ENCODE measurements at places on chromosomes 11 and 22.

GRCh38 chr11:67270256-67271204, 4.3 kb downstream of the GRK2 start:
- no peak for DNase-seq

DNA sequence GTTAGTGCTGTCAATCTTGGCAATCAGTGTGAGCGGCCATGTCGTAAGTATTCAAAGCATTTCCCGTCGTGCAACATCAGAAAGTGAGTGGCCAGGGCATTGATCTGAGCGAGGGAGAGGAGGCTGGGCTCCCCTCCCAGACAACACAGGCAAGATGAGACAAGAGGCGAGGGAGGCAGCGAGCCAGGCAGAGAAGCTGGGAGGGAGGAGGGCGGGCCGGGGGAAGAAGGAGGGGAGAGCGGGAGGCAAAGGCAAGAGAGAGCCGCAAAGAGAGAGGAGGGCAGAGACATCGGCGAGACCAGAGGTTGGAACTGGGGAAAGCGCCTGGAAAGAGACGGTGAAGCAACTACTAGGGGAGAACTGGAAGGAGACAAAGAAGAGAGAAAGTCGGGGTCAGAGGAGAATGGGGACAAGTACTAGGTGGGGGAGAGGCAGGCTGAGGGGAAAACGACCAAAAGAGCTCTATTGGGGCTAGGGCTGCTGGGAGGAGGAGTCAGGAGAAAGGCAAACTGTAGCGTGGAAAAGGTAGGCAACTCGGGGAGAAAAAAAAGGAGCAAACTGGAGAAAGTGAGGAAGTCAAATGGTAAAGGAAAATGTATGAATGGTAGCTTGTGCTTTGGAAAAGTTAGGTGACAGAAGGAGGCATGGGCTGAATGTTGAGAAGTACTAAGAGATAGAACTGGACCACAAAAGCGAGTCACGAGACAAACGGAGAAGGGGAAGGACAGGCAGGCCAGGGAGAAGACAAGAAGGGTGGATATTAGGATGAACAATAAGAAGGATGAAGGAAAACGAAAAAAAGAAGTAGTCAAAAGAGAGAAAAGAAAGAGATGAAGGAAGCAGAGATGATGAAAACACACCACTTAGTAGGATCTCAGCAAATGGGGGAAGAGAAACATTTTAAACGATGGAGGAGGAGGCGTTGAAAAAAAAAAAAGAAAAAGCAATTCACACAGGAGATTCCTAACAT, 130.5 kb upstream of the C11orf58 start:
- DNase-seq: no peak

DNA sequence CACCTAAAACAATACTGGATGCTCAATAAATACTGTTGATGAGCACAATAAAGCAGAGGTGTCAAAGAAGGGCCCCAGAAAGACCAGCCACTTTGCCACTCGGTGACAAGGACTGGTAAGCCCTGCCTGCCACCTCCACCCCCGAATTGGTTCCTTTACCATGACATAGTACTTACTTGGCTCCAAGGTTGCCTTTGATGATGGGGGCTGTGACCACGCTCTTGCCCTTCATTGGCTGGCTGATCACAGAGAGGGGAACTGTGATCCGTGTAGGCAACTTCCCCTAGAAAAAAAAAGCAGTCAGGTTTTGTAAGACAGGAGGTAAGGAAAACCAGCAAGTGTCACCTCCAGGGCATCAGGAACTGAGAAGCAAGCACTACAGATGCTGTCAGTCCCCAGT, 29.7 kb downstream of the NFRKB start:
- no peak for DNase-seq

DNA sequence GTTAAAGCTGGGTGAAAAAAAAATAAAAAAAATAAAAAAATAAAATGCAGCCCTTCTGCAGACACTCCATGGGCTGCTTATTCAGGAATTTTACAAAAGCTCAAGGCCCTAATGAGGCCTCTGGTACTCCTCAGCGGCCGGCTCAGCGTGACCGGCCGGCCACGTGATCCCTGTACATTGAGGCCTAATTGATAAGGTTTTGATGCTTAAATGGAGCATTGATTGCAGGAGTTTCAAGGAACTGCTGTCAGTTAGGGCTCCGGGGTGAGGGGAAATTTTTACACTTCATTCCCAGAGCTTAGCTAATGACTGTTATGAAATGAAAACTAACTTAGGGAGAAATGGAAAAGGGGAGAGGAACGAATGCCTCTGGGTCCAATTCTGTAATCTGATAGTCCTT, 368.8 kb upstream of the KIRREL3 start:
- no peak for DNase-seq

DNA sequence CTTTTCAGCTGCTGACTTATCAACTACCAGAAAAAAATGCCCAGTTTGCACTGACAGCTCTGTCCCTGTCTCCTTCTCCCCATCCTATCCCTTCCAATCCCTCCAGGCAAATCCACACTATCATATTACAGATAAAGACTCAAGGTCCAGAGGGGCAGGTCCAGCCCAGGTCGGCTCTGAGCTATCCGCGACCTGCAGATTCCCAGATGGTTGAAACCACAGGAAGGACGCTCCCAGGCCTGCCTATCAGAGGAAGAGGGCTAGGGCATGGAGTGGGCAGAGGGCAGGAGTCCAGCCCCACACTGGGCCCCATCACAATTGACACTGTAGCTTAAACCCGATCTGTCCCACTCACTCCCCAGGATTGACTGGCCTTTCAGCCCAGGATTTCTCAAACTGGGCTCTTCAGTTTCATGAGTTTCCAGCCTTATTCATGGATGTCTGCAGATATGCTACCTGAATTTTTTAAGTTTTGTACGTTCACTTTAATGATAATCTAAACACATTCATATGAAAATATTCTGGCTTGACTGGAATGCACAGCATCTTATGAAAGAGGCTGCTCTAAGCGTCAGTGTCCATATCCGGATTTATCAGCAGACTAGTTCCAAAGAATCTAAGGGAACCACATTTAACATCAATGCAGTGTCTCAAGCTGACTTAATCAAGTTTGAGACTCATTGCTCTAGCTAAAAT, 16.4 kb upstream of the FCHSD2 start:
- DNase-seq: no peak

DNA sequence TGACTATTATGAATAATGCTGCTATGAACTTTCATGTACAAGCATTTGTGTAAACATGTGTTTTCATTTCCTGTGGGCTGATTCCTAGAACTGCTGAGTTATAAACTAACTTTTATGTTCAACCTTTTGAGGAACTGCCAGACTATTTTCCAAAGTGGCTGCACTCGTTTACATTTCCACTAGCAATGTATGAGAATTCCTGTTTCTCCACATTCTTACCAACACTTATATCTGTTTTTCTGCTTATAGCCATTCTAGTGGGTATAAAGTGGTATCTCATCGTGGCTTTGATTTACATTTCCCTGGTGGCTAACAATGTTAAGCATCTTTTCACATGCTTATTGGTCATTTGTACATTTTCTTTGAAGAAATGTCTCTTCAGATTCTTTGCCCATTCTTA, 35.2 kb upstream of the SCUBE2 start:
- no peak for DNase-seq

- DNase-seq: no peak
Observed at GRCh38 chr11:41235668-41236067, 223.8 kb downstream of the LRRC4C start.

DNA sequence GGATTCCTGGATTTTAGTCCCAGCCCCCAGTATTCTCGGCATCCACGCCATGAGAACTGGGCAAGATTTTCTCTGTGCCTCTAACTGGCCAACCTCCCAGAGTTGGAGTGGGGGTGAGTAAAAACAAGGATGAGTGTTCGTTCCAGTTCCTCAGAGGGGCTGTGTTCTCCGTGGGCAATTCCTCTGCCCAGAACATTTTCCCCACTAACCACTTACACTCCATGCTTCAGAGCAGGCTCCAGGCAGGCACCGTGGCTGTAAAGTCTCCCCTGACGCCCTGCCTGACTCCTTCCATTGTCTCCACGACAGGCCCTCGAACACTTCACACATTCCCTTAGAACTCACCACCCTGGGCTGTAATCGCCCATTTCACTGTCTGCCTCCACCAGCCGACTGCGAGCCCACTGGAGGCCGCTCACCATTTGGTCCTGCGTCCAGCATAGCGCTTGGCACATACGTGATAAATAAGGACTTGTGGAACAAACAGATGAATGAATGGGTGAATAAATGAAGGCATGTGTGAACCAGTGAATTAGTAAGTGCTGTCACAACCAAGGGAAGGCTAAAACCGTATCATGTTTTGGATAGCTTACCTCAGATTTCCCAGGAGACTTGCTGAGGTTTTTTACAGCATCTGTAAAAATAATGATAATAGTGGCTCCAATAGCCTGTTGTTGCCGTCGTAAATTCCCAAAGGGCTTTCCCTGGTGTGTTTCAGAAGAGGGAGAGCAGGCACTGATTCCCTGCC, 6.1 kb downstream of the APLNR start:
- no peak for DNase-seq

GRCh38 chr22:46484861-46485595, 52.4 kb downstream of the CELSR1 start:
- no peak for DNase-seq

Measured in GOT3 (cell line).